ENCODE measurements at places on chromosomes 3 and 15.

DNA sequence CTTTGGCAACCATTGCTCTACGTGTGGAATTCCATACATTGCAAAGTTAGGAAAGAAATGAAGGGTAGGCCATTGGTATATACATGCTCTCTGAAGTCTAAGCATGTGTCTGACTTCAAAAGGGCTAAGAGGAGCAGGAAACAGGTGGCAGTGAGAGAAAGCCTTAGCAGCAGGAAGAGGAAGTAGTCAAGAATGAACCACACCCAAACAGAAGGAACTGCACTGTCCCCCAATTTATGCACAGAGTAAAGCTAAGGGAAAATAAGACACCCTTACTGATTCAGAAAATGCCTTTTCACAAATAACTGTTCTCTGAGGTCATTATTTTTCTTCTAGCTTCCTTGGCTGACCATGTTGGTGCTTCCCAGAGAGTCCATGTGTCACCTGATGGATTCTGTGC lies 575.4 kb downstream of the NTRK3 start:
- no peak for DNase-seq

- no peak for DNase-seq
Observed at GRCh38 chr3:71366988-71367604, 216.4 kb downstream of the FOXP1 start.

GRCh38 chr15:95522533-95522932 lies 808.0 kb upstream of the NR2F2 start:
- no peak for DNase-seq

- DNase-seq: no peak
Observed at GRCh38 chr15:64333986-64334929, 21.7 kb downstream of the CSNK1G1 start.

- DNase-seq: no peak
Observed at GRCh38 chr15:83077491-83078230, 10.6 kb upstream of the BTBD1 start.

All from GM06990 (cell line).